ENCODE measurements at places on chromosomes 5 and 9. TPM values are rescaled to one million over a fixed set of nuclear protein-coding genes. Genes with fewer than 3 reads are reported as not detected.

NMRK1 gene
- total RNA-seq, result 7.2 TPM

CNTFR gene
- not detected for total RNA-seq

MARVELD2 gene
- 0.36 TPM for total RNA-seq

TMEM252 gene
- total RNA-seq, result not detected

IER5L gene
- 11.7 TPM for total RNA-seq

UIMC1 gene
- total RNA-seq, result 65.2 TPM

ADRB2 gene
- total RNA-seq, result 0.37 TPM
